ENCODE measurements at places on chromosomes 12 and 14. TPM values are rescaled to one million over a fixed set of nuclear protein-coding genes. Genes with fewer than 3 reads are reported as not detected.

Gene LMNTD1
- total RNA-seq: 1.0 TPM

Gene HHIPL1
- total RNA-seq: 2.4 TPM

GRCh38 chr12:30985814-30986452 lies 59.4 kb downstream of the TSPAN11 start:
- no peak for DNase-seq

DNA sequence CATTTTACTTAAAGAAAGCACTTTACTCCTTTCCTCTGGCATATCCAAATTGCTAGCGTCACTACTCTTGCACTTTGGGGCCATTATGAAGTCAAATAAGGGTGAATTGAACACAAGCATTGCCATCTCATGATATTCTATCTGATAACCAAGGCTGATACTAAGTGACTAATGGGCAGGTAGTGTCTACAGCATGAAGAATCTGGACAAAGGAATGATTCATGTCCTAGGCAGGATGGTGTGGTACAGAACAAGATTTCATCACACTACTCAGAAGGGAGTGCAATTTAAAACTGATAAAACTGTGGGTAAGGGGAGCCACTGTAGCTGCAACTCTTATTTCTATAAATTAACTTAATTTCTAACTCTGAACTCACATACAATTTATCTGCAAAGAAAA lies 7.7 kb upstream of the SLC6A15 start:
- DNase-seq: no peak
